ENCODE measurements at places on chromosomes 6 and 20.

DNA sequence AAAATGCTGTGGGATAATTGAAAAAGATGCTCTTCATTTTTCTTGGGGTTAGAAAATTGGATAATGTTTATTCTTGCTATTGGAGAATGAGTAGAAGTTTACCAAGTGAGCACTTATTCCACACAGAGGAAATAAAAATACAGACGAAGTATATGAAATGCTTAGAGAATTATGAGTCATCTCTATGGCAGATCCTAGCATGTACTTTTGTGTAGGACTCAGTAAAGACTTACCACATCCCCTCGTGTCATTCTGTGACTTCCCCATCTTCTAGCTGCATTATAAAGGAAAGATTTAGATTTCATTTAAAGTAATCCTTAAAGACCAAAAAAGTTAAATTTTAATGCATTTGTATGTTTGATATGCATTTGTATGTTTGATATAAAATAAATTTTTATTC lies 685.6 kb downstream of the TBC1D32 start:
- DNase-seq: no peak

DNA sequence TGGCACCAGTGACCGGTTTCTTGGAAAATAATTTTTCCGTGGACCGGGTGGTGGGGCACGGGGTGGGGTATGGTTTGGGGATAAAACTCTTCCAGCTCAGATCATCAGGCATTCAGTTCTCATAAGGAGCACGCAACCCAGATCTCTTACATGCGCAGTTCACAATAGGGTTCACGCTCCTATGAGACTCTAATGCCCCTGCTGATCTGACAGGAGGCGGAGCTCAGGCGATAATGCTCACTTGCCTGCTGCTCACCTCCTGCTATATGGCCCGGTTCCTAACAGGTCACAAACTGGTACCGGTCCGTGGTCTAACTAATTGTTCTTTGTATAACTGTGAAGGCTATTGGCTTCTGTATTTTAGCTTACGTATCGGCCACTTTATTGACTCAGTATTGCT lies 51.7 kb downstream of the VSTM2L start:
- DNase-seq: no peak

GRCh38 chr6:45783716-45784115 lies 231.9 kb downstream of the CLIC5 start:
- DNase-seq: no peak

- no peak for DNase-seq
Measured at GRCh38 chr6:41996997-41997396, 53.3 kb upstream of the TAF8 start.

DNA sequence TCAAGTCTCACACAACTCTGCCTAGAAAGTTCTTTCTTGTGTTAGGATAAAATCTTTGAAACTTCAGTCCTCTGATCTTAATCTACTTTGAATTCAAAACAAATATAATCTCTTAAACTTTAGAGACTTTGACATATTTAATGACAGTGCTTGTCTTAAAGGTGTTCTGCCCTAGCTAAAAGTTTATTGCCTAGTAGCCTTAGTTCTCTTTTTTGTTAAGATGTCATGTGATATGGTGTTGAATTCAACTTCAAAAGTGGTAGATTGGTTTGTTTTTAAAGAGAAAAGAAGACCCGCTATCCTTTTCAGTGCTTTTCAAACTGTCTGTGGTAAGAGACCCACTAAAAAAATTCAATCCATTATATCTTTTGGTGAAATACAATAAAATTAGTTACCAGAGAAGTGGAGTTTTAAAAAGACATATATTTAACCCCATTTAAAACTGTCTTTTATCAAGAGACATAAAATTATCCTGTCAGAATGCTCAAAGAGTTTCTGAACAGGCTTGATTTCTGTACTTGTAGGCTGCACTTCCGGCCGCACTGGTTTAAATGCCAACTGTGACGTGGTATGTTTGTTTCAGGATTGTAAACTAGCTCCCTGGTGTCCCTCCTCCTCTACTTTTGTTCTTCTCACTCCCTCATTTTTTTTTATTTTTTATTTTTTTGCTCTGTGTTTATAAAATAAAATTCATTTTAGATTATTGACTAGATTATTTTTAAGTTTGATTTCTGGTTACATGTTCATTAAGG lies 76.5 kb downstream of the QKI start:
- DNase-seq: peak; percentile 38

DNA sequence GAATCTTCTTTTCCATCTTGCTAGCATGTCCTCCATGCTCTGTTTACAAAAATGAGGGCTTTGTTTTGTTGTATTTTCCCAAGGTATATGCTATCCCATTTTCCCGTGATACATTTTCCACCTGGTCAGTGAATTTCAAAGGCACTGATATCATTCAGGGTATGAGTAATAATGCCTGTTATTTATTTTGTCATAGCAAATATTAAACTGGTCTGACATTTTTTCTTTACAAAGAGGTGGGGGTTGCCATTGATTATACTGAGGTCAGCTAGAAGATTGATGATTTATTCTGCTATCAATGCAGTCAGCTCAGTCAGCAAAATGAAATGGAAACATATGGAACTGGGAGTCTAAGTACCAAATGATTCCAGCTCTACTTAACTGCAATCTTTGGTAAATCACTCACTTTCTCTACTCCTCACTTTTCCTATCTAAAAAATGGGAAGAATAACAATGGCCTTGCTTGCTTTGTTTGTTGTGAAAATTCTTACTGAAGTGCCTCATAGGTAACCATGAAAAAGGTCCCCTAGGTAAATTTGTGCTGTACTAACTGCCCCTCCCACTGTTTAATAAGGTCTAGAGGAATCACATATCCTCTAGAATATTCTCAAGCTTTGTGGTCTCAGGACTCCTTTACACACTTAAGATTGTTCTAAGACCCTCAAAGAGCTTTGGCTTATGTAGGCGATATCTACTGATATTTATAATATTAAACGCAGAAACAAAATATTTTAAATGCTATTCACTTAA lies 64.0 kb downstream of the ARHGAP18 start:
- peak; percentile 48 for DNase-seq

DNA sequence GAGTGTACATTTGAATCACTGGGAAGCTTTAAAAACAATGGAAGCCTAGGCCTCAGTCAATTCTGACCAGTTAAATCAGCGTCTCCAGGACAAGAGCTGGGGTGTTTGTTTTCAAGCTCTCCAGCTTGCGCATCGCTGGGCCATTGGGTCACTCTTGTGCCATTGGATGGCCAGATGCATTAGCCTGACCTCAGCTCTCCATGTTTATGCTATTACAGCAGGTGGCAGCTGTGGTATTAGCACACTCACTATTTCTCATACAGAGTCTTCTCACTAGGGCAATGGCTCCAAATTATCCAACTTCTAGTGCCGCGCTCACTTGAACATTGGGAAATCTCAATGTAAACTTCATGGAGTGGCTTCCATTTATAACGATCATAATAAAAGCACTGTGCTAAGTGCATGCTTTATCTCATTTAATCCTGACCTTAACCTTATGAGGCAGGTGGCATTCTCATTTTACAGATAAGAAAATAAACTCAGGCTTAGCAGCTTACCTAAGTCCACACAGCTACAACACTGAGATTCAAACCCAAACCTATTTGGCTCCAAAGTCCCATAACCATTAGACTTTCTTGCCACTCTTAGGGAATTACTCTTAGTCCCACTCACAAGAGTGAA lies 108.8 kb downstream of the PPP1R14C start:
- no peak for DNase-seq

DNA sequence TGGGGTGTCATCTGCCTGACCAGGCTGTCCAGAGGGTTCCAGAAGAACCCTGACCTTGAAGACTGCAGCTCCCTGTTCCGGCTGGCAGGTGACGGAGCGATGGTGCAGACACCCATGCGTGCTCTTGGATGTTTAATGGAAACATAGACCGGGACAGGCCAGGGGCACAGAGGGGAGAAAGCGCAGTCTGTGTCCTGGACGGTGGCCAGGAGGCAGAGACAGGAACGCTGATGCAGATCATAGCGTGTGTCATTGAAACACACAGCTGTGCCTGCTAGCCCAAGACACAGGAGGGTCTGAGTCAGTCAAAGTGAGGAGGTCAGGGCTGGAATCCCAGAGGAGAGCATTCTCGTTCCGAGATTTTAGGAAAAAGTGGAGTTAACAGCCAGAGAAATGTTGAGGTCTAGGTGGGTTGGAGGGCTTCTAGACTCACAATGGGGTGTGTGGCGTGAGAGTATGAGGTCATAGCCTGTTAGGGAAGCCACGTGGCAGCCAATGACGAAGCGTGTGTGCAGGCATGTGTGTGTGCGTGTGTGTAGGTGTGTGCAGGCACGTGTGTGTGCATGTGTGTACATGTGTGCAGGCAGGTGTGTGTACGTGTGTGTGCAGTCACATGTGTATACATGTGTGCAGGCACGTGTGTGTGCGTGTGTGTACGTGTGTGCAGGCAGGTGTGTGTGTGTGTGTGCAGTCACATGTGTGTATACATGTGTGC lies 167.0 kb downstream of the ERMARD start:
- peak; percentile 45 for DNase-seq

DNA sequence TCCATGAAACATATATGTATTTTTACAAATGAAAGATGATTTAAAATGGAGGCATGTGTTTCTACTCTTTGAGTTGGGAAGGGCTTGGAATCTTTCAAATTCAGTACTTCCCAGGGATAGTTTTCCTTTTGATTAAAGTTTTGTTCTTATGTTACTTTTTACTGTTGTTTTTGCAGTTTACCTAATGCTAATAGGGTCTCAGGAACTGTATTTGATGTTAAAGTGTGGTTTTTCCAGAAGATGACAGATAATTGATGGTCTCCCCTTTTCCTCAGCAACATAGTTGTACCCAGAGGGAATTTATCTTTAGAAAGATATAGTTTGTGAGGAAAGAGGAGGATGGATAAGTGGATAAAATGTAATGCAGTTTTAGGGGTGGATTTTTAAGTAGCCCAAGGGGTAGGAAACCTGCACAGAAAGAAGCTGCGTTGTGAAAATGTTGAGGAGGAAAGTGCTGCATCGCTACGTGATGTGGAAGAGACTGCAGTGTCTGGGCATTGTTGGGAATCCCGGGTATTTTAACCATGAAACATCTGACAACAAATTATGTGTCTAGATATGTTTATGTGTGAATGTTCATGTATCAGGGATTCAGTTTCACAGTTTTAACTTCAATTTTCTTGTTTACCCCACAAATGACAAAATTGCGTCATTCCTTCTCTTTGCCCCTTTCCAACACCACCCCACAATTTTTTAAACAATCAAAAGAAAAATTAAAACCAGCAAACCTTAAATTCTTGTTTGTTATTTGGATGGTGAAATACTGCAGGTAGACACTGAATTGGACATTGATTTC lies 42.3 kb downstream of the GNAS start:
- DNase-seq: no peak

GRCh38 chr6:12419631-12420272 lies 129.6 kb downstream of the EDN1 start:
- DNase-seq: peak; percentile 71

DNA sequence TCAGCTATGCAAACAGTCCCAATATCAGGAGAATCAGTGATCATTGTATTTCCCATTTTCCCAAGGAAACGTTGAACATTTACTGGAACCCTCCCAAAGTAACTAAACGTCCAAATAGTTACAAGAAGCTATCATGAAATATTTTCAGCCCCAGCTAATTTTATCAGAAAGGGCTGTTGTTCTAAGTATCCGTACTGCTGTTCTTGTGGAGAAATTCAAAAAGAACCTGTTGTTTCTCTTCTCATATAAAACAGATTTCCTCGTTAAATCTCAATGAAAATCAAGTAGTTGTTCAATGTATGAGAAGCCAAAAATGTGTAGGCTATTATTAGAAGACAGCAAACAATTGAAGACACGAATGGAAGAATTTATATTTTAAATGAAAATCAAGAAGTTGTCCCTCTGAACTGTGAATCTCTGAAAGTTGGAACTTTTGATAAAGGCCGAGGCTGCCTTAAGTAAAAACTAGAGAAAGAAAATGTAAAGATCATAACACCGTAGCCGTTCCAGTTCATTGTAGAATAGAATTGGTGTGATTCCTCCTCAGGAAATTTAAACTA lies 107.7 kb downstream of the HFE start:
- DNase-seq: no peak

- DNase-seq: no peak
Measured at GRCh38 chr6:2549834-2550233, 200.9 kb downstream of the MYLK4 start.

DNA sequence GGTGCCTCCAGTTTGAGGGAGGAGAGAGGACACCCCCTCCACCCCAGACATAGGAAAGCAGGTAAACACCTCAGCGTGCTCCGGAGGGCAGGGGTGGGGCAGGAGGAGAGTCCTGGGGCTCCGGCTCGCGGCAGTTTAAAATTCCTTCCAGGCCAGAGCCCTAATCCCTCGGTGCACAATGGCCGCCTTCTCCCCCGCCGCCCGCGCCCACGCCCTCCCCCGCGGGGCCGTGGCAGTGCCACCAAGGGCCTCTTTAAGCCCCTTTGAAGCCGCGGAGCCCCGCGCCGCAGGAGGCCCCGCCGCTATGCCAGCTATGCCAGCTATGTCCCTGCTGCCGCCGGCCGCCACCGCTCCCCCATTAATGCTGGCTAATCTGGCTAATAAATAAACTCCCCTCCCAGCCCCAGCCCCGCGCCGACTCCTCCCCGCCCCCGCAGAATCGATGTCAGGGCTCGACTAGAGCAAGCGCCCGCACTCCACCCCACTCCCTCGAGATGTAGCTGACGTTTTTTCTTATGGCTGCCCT lies 125.1 kb downstream of the MRPL14 start:
- no peak for DNase-seq

DNA sequence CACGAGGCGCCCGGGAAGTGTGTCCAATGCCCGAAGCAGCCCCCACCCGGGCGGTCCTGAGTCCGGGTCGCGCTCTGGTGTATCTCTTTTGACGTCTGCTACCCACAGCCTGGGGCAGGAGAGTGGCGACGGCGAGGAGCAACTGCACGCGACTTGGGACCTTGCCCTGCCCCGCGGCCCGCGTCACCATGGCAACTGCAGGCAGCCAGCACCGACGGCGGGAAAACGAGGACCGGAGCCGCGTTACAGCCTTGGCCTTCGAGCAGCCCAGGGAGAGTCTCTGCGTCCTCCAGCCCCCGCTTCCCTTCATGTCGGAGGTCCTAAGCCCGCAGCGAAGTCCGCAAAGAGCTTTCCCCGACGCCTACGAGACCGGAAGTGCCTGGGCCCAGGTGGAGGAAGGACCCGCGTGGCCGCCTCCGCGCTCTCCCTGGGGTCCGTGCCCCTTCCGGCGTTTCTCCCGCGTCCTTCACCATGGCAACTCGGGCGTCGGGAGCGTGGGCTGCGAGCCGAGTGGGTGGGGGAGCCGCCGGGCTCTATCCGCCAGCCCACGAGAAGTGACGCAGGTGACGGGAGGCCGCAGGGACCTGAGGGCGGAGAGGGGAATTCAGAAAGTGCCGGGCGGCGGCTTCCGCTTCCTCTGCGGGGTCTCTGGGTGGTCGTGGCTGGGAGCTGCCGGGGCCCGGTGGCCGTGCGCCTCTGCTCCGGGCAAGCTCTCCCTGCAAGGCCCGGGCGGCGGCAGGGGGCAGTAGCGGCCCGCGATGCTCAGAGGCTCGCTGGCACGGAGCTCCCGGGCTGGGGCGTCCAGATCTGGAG lies 88.6 kb upstream of the TGM3 start:
- DNase-seq: peak; percentile 66

DNA sequence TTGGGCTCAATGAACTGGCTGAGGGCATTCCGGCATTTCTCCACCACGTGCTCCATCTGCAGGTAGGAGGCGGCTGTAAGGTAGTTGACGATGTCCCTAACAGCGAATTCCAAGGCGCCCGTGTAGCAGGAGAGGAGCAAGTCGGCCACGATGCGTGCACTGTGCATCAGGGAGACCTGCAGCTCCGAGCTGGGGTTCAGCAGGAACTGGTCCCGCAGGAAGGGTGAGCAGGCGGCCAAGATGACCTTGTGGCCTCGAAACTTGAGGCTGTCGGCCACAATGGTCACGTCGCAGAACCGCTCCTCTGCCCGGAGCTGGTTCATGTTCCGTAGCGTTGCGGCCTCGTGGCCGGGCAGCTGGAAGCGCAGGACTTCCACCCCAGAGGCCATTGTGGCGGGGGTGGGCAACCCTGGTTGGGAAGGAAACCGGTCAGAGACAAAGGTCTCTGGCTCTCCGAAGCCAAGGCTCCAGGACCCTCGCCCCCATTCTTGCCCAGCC lies 920 bp downstream of the ZBTB12 start:
- peak; percentile 30 for DNase-seq
